T-helper 1 cell (primary cell): ENCODE measurements at places on chromosomes 6 and 20.

- DNase-seq, result no peak
Observed at GRCh38 chr20:3189561-3190131, 14.8 kb downstream of the DDRGK1 start.

DNA sequence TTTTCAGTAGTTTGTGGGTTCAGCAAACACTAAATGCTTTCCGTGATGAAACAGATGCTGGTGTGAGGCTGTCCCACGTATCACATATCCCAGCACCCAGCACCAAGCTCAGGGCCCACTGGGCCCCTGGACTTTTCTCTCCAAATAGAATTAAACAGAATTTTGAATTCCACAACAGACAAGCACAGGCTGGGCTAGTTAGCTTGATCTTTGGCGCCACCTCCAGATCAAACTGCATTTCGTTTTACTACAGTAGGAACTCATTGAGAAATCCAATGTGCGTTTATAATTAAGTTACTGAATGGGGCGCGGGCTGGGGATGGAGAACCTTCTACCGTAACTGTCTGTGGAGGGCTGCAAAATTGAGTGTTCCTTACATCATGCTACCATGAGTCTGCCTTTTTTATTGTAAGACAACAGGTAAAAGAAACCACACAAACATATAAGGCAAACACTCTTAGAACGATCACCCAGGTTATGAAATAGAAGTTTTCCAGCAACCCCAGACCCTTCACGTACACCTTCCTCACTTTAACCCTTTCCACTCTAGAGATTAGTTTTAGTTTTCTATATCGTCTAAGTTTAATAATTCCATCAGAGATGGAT lies 107.8 kb downstream of the ZFP64 start:
- peak; percentile 20 for DNase-seq

DNA sequence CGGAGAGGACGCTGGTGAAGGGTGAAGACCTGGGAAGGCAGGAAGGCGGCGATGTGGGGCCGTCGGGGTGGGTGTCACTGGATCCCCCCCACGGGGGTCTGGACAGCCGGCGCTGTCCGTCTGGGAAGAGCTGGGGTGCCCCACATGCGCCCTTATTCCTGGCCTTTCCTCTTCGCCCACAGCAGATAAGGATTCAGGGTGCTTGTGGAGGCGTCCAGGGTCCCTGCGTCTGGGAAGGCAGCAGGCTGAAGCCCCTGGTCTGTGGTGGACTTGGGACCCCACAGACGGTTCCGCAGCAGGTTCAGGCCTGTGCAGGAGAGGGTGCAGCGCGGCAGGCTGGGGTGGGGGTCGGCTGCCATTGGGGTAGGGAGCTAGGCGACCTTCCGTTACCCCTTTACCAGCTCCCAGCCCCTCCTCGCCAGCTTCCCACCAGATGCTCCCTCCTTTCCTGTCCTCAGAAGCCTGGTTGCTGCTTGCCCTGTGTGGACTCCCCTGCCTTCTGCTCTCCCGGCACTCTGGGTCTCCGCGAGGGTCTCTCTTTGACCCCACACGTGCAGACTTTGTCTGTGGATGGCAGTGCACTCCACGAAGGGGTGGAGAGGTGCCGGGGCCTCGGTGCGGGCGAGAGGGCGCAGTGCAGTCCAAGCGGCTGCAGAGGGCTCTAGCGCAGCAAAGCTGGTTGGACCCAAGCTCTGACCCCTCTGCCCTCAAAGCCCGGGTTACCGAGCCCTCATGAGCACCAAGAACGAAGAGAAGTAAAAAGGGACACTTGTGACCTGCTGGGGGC lies 2.1 kb upstream of the GATA5 start:
- DNase-seq, result no peak

- no peak for DNase-seq
Observed at GRCh38 chr6:167495506-167496401, 170.9 kb downstream of the TTLL2 start.

GRCh38 chr20:50126662-50127061 lies 13.7 kb upstream of the UBE2V1 start:
- DNase-seq, result no peak

DNA sequence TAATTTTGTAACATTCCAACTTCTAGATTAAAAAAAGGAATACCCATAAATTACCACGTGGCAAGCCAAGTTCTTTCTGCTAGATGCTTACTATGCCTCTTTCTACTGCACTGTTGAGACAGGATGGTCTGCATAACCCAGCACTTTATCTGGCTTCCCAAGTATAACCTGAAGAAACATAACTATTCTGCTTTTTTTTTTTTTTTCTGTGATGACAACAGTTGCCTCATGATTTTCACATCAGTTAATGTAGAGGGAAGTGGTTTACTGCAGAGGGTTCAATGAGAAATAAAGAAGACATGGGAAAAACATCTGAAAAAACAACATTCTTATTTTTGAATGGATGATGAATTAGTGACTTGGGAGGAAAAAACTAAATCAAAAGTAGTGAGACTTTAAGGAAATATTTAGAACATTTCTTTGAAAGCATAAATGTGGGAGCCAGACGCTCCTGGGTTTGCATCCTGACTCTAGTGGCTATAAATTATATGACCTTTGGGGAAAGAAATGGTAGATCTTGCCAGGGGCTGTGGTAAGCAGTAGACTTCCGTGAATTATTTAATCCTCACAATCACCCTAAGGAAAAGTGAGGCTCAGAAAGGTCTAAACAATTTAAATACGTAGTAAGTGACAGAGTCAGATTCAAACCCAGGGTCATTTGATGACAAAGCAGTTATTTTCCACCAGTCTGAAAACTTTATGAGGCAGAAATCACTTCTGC lies 230.7 kb downstream of the PHACTR1 start:
- no peak for DNase-seq

- no peak for DNase-seq
Observed at GRCh38 chr6:81787313-81788068, 35.0 kb upstream of the TENT5A start.

GRCh38 chr6:159877256-159877808 lies 13.5 kb upstream of the MAS1 start:
- DNase-seq, result no peak

- no peak for DNase-seq
Observed at GRCh38 chr6:107769053-107769658, 55.0 kb downstream of the SCML4 start.

GRCh38 chr6:170160031-170160627 lies 130.7 kb downstream of the DLL1 start:
- no peak for DNase-seq

- DNase-seq, result no peak
Observed at GRCh38 chr6:71582820-71583219, 294.2 kb downstream of the OGFRL1 start.

DNA sequence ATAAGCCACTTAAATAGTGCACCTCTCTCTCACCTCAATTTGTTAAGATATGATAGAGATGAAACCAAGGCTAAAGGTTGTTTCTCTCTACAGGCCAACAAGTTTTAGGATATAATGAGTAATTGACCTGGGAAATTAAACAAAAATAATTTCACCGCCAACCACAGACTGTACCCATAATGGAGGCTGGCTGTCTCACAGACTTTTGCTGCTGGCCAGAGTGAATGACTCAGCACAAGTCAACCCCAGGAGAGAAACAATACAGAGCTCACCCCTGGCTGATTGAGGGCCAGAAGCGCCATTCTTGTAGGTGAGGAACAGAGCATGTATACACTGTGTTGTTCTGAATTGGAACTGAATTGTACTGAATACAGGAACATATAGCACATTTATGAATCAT lies 99.9 kb downstream of the CAP2 start:
- no peak for DNase-seq

- no peak for DNase-seq
Observed at GRCh38 chr6:143605906-143606521, 71.8 kb upstream of the PHACTR2 start.

- DNase-seq, result peak; percentile 28
Observed at GRCh38 chr6:16669227-16669626, 92.0 kb downstream of the ATXN1 start.

GRCh38 chr6:7424967-7425807 lies 35.6 kb downstream of the RIOK1 start:
- no peak for DNase-seq

DNA sequence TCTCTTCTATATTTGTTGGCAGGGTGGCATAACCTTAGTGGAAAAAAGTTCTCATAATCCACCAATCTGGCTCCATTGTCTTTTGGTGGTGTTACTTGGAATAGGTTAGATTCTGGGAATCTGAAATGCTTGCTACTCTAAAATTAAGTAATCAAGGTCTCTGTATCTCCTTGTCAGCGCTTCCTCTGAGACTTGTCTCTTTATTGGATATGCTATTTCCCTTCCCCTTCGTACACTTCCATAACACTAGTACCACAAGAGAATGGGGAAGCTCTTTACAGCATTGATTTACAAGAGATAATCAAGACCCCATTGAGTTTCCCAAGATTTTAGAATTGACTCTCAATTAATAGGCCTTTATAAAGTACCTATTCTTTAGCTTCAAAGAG lies 280.2 kb downstream of the ADGB start:
- DNase-seq, result no peak

- no peak for DNase-seq
Observed at GRCh38 chr20:61254881-61255626, 3.0 kb downstream of the CDH4 start.

DNA sequence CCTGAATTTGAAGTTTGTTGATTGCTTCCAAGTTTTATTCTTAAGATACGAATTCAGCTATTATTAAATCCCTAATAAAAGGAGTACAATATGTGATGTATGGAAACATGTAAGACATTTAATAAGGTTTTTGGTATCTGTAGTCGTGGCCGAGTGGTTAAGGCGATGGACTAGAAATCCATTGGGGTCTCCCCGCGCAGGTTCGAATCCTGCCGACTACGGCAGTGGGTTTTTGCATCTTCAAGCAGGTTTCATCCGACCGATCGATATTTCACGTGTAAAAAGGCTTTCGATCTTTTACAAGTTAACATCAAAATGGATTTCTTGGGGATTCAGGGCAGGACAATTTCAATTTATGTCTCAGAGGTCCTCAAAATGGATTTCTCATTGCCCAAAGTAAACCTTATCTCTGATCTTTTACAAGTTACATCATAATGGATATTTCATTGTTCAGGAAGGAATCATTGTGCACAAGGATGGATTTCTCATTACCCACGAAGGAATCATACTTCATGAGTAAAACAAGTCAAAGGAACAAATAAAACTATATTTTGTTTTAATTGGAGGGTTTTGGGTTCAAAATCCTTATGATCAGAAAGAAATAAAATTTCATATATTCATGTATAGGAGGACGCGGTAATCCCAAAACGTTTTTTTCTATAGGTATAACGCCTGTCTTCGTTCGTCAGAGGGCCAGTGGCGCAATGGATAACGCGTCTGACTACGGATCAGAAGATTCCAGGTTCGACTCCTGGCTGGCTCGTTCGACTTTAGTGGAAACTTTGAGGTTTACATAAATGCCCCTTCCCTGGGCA lies 37.3 kb upstream of the BTN3A2 start:
- DNase-seq, result peak; percentile 58

- DNase-seq, result no peak
Observed at GRCh38 chr20:53826597-53827291, 233.1 kb upstream of the ZNF217 start.

DNA sequence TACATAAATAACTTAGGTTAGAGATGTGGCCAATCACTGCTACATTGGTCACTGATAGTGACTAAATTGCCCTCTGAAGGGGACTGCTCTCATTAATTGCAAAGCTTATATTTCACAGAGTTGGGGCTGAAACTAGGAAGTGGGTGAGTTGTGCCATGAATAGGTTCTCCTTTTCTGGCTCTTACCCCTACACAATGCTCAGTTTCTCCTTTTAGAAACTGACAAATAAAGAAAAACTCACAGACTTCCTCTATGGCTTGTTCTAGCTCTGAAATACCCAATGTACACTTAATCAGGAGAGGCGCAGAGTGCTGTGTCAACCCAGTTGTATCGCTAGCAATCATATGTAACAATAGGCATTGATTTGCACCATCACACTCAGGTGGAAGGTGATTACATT lies 41.2 kb upstream of the PROKR2 start:
- DNase-seq, result no peak

DNA sequence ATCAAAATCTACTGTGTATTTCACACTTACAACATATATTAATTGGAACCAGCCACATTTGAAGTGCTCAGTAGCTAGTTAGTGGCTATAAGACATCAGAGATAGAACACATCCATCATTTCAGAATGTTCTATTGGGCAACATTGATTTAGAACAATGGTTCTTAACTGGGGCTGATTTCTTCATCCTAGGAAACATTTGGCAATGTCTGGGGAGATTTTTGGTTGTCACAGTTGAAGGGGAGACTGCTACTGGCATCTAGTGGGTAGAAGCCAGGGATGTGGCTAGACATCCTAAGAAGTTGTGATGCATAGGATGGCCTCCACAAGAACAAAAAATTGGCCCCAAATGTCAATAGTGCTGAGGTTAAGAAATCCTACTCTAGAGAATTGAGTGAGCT lies 132.5 kb downstream of the OLIG3 start:
- DNase-seq, result no peak

GRCh38 chr20:10427060-10427692 lies 6.8 kb downstream of the MKKS start:
- peak; percentile 22 for DNase-seq

- no peak for DNase-seq
Observed at GRCh38 chr6:158481690-158482473, 78.0 kb upstream of the TMEM181 start.

DNA sequence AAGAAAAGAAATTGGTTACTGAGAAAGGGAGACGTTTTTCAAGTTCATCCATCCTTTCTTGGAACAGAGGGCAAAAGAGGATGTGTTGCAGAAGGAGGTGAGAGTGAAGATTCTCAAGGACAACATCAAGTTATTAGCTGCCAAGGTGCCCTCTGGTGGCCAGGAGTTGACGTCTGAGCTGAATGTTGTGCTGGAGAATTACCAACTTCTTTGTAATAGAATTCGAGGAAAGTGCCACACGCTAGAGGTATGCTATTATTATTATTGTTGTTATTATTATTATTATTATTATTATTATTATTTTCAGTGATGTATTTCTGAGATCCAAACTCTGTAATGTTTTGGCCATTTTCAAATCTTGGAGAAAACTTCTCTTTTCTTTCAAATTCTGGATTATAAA lies 197.0 kb downstream of the UTRN start:
- peak; percentile 74 for DNase-seq

- no peak for DNase-seq
Observed at GRCh38 chr6:6583836-6584235, 4.7 kb upstream of the LY86 start.

DNA sequence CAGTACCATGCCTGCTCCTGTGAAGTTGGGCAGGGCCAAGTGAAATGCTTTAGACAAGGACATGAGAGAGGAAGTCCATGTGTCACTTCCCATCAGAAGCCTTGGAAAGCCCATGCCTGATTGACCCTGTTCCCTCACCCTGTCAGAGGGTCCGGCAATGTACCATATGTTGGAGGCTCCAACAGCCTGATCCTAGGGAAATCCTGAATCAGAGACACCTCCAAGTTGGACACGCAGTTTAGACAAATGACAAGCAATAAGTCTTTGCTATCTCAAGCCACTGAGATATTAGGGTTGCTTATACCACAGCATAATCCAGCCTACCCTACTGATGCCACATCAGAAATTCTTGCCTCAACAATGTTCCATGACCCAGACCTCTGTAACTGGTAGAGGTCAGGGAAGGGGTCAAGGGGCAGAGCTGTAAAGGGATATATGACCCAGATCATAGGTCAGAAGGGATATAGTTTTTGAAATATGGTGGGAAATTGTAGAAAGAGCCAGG lies 174.8 kb downstream of the HACE1 start:
- DNase-seq, result no peak

DNA sequence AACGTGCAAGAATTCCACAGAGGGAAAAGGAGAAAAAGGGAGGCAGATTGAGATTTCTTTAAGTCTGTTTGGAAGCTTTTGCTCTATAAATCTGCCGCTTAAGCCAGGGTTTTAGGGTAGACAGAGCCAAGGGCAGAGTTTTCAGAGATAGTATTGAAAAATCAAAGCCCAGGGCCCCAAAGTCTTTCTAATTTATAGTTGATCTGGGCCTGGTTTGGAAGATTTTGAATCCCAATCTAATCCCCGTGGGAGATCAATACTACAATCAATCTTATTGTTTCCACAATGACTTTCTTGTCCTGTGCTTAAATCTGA lies 3.3 kb downstream of the BMP2 start:
- no peak for DNase-seq
